Stimulated activated CD4-positive, alpha-beta T cell treated with anti-CD3 and anti-CD28 coated beads, Interleukin-1b, Interleukin-23, amount 100 ng/mL, for 4 hours (primary cell): ENCODE measurements at places on chromosomes 13 and 19.

DNA sequence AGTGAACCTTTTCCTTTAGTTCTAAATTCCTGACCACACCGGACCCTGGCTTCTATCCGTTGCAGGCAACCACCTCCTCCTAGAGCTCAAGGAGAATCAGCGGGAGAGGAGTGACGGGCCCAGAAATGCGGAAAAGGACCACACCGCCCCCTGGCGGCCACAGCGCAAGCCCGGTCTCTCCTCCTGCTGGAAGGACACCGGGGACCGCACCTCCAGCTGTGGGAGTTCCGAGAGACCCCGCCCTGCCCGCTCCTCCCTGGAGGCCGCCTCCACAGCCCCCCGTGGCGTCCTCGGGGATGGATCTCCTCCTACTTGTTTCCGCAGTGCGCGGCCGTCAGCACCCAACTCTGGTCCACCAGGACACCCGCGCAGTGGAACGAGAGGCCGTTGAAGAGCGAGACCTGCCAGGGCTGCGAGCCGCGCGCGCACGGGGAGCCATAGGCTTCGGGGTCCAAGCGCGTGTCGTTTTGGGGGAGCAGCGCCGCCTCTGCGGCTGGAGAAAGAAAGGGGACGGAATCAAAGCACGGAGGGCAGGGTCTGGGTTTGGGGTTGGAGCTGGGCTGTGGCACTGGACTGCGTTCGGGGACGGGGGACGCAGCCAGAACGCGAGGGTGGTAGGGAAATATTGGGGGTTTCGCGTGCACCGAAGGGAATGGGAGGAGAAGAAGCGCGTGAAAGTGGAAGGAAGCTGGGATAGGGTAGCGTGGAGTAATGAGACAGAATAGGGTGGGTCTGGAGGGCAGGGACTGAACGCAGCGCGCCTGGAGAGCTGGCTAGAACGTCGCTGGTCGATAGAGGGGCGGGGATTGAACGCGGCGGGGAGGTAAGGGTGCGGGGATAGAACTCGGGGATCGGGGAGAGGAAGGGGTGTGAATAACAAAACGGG is 2.5 kb downstream of the KLK10 start:
- DNase-seq = peak; percentile 68

DNA sequence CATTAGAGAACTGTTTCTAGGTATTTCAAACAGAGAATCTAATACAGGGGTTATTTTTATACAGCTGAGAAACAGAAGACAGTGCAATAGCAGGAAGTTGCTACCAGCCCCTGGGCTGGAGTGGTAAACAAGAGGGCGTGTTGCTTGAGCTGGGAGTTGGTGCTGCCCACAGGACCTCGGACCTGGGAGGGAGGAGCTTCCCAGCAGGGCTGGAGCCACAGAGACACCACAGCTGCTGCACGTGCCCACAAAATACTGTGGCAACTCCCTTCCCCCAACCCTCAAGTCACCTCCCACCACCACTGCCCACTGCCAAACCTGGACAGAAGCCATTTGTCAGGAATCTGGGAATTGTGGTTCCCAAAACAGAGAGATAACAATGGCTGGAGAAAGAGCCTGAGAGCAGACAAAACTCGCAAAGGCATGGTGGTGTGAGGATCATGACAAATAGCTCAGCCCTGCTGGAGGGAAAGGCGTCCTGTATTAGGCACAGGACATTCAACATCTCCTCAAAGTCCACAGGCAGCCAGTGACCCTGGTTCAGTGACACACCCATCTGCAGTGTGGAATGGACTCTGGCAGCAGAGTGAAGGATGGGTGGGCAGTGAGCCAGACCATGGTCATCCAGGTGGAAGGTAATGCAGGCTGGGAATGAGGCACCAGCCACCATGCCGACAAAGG is 57.2 kb downstream of the SPATA13 start:
- no peak for DNase-seq

DNA sequence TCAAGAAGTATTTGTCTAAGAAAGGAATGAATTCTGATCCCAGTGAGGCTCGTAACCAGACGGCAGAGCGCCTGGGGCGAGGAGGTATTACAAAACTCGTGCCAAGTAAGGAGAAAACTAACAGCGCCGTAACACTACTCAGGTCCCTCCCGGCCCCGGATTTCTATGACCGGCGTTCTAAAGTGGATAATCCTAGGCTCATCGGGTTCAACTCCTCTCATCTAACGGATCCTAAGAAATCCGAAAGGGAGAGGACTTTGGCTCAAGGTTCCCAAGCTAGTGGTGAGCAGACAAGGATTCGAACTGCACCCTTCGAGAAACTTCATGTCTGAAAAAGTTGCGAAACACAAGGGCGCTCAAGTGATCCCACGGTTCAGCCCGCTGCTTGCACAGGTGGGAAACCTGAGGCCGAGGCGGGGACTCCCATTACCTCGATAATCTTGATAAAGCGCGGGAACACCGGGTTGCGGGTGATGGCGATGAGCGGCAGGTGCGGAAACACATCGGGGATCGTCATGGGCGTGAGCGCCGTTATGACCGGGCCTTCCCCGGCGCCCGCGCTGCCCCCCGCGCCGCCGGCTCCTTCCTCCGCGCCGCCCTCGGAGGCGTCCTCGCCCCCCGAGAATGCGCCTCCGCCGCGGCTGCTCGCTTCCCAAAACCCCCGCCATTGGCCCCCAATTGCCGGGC is 529 bp downstream of the LONP1 start:
- no peak for DNase-seq

- no peak for DNase-seq
Observed at GRCh38 chr19:44865196-44865767, 19.2 kb downstream of the NECTIN2 start.
